ENCODE measurements at places on chromosomes 12 and 14.
A peak's percentile ranks its signal among the peaks of the same experiment; 100 is the strongest.

DNA sequence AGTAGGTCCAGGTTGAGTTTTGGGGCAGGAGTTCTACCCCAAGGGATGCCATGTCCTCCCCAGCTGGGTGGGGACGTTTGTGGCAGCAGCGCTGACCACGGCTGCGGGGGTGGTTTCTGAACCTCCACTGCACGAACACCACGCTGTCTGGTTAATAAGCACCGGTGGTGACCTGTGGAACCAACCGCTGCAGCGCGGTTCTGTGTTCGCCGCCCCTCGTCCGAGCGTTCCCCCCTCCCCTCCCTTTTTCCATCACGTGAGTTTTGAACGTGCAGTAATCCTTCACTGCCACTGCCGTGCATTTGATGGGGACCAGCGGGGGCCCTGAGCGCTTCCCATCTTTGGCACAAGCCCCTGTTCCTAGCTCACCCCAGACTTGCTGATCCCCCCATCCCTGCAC is 6.4 kb upstream of the ADSS1 start:
- no peak for DNase-seq

DNA sequence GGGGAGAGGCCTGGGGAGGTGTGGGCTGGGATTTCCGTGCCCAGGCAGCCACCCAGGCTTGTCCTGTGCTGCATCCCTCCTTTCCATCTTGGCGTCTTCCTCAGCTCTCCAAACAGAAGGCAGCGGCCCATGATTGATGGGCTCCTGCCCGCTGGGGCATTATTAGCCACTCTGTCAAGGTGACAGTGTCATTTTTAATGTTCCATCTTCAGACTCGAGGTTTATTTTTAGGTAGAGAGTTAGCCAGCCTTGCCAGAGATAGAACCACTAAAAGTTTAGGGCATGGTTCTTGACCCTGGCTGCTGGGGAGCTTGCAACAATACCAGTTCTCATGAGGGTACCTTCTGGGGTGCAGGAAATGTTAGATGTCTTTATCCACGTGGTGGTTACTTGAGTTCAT is 90.1 kb downstream of the AACS start:
- DNase-seq: no peak

- no peak for DNase-seq
Observed at GRCh38 chr12:55972042-55972441, 1.8 kb upstream of the RAB5B start.

DNA sequence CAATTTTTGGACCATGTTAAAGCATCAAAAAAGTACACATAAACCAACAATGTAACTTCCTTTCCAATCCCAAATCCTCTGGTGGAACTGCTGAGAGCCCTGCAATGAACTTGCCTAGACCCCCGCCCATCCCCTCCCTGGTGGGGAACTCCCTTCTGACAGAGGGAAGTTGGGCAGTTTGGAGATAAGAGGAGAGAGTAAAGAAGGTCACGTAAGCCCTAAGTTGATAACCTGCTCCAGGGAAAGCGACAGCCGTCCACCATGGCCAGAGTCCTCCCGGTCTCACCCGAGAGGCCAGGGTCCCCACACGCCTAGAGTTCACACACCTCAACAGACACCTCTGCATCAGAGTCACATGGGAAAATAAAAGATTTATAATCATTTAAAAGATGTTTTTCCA is 138.7 kb downstream of the EGLN3 start:
- DNase-seq: no peak

DNA sequence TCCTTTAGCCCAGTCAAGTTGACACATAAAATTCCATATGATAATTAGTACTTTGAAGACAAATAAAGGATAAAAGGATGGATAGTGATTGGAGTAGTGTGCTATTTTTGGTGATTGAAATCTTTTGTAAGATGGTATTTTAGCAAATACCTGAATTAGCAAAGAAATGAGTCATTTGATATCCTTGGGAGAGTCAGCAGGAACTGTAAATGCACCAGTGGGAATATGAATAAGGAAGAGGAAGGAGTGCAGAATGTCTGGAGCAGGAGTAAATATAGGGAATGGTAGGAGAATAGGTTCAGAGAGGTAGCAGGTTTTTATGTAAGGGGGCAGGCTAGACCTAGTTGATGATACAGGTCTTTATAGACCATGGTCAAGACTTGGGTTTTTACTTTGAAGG is 75.0 kb downstream of the TRMT5 start:
- no peak for DNase-seq

- DNase-seq: no peak
Observed at GRCh38 chr14:104982548-104983230, 2.9 kb upstream of the CLBA1 start.

- no peak for DNase-seq
Observed at GRCh38 chr12:125983094-125983783, 918.0 kb downstream of the AACS start.

GRCh38 chr14:56555921-56556570 is 23.6 kb upstream of the TMEM260 start:
- DNase-seq: no peak

DNA sequence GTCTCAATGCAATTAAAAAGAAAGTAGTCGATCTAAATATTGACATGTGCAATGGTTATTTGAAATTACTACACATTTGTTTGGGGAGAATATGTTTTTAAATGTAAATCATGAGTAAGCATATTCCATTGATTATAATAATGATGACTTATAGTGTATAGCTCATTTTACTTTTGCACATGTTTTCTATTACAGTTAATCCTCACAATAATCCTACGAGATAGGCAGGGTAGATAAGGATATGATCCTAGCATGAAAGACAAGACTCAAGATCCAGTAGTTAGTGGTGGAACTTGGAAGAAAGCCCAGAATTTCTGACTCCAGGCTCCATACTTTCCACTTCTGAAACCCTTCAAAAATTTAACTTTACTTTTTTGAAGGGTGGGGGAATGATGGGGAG is 94.0 kb downstream of the NAV3 start:
- DNase-seq: no peak

DNA sequence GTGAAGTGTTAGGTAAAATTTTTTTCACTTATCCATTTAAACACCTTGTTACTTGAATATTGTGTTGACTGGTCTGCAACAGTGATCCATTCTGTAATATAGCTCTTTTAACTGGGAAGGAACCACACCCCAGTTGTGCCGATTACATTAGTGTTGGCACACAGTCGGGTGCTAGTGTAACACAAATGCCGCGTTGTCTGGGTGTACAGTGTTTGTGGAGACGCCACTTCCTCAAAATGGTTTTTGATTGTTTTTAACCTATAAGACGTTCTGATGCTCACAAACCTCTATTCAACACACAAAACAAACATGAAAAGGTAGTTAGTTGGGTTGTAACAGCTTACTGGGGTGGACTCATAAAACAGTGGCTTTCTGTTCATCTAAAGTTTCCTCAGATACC is 48.0 kb upstream of the TRAF3 start:
- DNase-seq: no peak

DNA sequence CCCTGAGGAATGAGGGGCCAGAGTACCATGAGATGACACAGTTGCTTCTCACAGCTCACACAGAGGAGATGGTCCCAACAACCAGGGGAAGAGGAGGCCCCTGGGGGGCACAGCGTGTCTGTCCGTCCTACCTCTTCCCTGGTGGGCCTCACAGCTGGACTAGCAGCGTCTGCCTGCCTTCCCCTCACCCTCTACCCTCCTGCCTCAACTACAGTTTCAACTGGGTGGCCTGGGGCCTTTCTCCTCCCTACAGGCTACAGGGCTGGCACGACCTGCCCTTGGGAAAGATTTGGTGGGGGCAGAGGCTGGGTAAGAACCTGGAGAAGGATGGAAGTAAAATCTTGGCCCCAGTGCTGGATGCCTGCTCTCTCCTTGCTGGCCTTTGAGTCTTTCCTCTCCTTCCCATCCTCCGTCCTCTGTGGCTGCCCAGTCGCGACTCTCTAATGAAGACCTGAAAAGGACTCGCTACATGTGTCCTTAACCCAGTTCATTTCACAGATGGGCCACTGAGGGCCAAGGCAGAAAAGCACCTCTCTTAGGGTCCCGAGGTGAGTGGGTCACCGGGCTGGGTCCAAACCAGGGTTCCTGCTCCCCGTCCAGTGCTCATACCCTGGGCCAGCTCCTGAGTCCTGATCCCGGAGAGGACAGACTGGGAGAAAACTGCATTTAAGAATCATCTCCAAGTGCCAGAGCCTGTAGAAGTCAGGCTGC is 232.5 kb downstream of the BCL11B start:
- DNase-seq: no peak

GRCh38 chr14:49972823-49973222 is 79.9 kb downstream of the ARF6 start:
- DNase-seq: peak; percentile 6

GRCh38 chr12:57693317-57693658 is 644 bp upstream of the OS9 start:
- no peak for DNase-seq

- no peak for DNase-seq
Observed at GRCh38 chr14:46250113-46250703, 401.4 kb downstream of the RPL10L start.

- DNase-seq: no peak
Observed at GRCh38 chr12:78764913-78765312, 99.7 kb upstream of the SYT1 start.

DNA sequence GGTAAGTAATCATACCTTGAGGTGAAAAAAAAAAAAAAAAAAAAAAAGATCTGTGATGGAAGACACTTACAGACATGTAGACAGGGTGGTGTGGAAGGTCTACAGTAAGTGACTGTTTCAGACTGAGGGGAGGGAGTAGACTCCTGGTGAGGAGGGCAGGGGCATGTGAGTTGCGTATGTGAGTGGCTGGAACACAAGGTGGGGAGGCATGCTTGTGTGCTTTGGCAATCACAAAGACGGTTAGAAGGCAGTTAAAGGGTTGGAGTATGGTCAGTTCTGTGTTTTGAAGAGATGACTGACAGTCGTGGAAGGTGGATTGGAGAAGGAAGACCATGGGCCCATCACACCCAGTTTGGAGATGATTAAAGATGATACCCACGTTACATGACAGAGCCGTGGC is 65.2 kb downstream of the ETV6 start:
- no peak for DNase-seq

- DNase-seq: no peak
Observed at GRCh38 chr12:112185093-112185923, 59.9 kb downstream of the TRAFD1 start.

GRCh38 chr14:37721976-37722659 is 126.7 kb downstream of the TTC6 start:
- DNase-seq: no peak

GRCh38 chr12:14280921-14281320 is 84.6 kb upstream of the ATF7IP start:
- DNase-seq: no peak

DNA sequence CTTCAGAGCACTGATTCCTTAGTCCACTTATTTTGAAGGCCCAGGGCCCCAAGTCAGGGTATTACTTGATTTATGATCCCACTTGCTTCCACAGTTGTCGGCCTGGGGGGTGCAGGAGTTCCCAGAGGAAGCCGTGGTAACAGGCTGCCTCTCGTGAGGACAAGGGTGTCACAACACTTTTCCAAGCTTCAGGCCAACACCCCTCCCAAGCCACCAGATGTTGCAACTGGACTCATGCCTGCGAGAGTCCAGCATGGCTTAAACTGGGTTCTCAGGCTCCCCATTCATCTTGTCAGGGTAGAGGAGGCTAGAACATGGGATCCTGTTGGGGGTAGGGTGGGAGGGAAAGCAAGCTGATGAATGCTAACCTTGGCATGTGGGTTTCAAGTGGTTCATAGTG is 56.1 kb downstream of the BMP4 start:
- DNase-seq: no peak

GRCh38 chr14:90551733-90552464 is 155.1 kb downstream of the CALM1 start:
- no peak for DNase-seq

GRCh38 chr14:74034572-74034971 is 15.4 kb downstream of the BBOF1 start:
- no peak for DNase-seq

- DNase-seq: no peak
Observed at GRCh38 chr14:54919330-54919729, 16.7 kb upstream of the GCH1 start.

- DNase-seq: no peak
Observed at GRCh38 chr12:118409834-118410233, 33.5 kb downstream of the SUDS3 start.
